ENCODE measurements at places on chromosomes 3 and 15. TPM values are rescaled to one million over a fixed set of nuclear protein-coding genes. Genes with fewer than 3 reads are reported as not detected.

GRCh38 chr3:154842536-154842935, 237.6 kb upstream of the MME start:
- no peak for DNase-seq

GRCh38 chr3:157300094-157300493, 136.6 kb upstream of the PTX3 start:
- peak; percentile 57 for DNase-seq

DNA sequence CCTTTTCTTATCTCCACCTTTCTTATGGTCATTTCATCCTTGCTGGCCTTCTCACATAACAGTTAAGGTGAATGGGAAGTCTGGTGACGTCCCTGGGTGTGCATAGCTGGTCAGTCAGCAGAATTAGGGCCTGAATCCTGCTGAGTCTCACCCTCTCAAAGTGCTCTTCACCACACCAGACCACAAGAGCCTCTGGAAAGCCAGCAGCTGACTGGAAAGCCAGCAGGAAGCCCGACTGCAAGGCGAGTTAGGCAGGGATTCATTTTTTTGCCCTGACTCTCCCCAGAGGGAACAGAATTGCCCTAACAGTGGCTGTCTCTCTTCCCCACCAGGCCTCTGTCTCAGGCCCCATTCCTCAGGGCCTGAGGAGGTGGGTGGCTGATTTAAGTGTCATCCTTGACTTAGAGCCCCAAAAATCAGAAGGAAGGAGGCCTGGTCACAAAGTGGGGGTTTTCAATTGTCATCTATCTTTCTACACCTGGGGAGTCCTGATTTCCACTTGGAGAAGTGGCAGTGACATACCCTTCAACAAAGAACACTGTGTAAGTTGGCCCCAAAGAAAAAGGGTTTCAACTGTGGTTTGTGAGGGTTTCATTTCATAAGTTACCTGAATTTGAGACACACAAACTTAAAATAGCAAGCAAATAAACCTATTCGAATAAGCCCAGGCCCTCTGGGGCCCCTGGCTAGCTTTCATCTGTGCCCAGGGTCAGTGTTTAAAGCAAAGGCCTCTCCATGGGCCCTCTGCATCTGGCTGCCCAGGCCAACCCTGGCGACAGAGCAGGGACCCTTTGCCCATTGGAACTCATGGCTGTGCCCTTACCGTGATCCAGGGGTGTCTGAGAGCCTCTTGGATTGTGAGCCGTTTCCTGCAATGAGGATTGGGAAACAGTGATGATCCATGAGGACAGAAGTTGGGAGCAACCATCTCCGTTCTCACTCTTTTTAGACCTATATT, 90.5 kb upstream of the HERC1 start:
- DNase-seq, result no peak

The RBMS3 gene
- 5.9 TPM for total RNA-seq

The CISH gene
- 0.86 TPM for total RNA-seq

- DNase-seq, result no peak
Measured at GRCh38 chr3:53721187-53722119, 124.8 kb downstream of the CHDH start.

Data from A673 (cell line).